Activated CD8-positive, alpha-beta memory T cell treated with anti-CD3 and anti-CD28 coated beads, Interleukin-2, amount 10 ng/mL, durations not matched to agents 7 days and 5 days (primary cell): ENCODE measurements at places on chromosomes 4 and X.
A peak's percentile ranks its signal among the peaks of the same experiment; 100 is the strongest.

DNA sequence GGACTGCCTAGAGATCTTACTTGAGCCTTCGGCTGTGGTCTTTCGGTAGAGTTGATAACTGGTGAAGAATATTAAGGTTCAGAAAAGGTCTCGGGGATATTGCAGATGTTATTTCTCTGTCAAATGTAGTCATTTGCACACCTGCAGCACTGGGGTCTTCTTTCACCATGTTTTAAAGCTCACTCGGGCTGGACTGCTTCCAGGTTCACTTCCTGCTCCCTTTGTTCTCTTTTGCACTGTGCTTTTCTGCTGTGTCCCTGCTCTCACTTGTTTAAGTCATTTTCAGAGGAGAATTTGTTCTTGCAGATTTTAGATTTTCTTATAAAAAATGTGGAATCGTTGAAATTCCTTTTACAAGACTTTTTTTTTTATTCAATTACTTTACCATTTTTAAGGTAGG, 68.5 kb downstream of the BMPR1B start:
- DNase-seq, result no peak

DNA sequence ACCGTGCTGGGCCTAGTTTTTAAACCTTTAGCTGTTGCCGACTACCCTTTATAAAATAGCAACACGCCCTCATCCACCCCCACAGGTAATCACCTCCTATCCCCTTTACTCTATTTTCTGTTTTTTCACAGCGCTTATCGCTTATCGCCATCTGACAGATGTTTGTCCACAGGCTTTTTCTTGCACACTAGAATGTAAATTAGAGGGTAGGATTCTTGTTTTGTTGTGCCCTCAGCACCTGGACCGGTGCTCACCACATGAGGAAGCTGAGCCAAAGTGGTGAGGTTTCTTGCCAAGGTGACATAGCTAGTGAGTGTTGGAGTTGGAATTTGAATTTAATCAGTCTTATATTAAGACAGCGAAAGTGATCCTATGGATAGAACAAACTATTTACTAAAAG, 2.9 kb upstream of the RBBP7 start:
- DNase-seq, result no peak

GRCh38 chrX:42460706-42461105, 317.3 kb downstream of the PPP1R2C start:
- DNase-seq, result no peak

GRCh38 chrX:20173313-20173712, 31.7 kb upstream of the EIF1AX start:
- DNase-seq, result no peak

GRCh38 chr4:83639849-83640493, 104.1 kb downstream of the GPAT3 start:
- DNase-seq, result peak; percentile 67

DNA sequence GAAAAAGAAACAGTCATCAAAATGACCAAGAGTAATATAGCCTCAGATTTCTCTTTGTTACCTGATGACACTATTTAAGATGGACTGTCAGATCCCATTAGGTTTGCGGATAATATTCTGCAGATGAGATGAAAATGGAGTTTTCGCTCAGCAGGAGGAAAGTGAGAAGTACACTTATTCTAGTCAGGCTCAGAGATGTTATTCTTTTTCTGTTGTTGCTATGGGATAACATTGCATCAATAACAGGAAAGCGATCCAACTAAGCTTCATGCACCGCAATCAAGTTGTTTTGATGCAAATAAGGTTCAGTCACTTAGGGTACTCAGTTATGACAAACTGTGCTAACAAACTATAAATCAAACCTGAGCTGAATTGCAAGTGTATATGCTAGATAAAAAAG, 415.0 kb downstream of the CCSER1 start:
- no peak for DNase-seq

DNA sequence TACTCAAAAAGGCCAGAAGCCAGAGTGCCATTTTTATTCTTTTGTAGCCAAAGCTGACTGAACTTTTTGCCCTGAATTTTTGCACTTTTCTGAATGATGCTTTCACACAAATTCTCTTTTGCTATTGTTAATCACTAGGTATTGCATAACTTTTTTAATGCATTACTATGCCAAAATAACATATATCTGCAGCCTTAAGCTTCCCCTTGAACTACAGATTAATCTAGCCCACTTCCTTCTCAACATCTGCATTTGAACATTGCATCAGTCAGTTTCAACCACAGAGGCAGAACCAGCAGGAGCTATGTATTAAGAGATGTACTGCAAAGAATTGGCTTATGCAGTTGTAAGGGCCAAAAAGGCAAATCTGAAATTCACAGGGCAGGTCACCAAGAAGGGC, 197.6 kb upstream of the GYPA start:
- DNase-seq, result no peak

- DNase-seq, result no peak
Observed at GRCh38 chr4:38278255-38278654, 318.1 kb downstream of the PTTG2 start.

GRCh38 chr4:4720646-4721045, 138.8 kb upstream of the MSX1 start:
- DNase-seq, result no peak

DNA sequence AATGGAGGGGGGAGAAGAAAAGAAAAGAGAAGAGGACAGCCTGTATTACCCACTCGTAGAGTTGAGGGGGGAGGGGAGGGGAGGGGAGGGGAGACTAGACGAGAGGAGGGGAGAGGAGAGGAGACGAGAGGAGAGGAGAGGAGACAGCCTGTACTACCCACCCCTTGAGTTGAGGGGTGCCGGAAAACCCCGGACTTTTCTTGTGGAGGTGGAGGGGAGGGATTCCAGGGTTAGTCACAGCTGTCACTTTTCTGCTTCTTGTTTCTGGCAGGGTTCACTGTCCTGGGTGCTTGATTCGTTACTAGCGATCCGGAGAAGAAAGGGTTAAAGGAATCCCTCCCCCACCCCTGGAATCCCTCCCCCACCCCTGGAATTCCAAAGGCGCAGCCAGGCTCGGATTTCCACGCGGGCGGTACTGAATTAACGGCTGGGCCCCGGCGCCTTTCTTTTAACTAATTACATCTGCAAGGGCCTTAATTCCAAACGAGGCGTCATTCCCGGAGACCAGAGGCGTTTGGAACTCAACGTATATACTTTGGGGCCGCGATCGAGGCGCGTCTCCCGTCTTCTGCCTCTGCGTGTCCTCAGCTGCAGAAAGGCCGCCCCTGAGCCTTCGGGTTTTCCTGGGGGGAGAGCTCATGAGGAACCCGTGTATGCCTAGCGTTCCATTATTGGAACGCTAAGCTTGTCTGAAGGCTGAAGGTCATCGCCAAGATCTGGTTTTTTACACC, 20.1 kb upstream of the CSF2RA start:
- DNase-seq, result no peak

- DNase-seq, result no peak
Observed at GRCh38 chrX:48532161-48532560, 7.4 kb upstream of the TBC1D25 start.

DNA sequence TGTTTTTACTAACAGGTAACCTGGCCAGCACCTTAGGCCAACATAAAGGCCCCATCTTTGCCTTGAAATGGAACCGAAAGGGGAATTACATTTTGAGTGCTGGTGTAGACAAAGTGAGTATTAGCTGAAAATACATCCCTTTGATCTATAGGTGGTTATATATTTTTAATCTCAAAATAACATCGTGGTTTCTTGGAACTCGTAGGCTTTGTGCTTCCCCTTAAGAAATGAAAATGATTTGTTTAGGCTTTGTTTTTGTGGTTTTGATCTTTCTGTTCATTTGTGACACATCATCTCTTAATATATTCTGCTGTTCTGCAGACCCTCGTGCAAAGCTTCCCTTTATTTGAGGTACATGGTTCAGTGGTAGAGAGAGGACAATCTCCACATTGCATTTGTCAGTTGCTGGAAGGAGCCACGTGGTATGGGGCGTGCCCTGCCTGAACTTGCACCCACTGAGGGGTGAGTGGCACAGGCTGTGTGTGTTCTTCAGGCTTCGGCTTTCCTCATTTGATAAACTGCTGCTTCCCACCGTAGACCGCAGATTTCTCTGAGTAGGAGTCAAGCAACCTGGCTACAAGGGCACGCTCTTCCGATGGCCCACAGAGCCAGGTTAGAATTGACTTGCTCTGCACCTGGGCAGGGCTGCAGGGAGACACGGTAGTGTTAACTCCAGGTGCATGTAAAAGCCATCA, 72.2 kb downstream of the GPR143 start:
- DNase-seq, result no peak

- DNase-seq, result peak; percentile 70
Observed at GRCh38 chrX:97563531-97564133, 679.9 kb downstream of the RPA4 start.

GRCh38 chr4:168715896-168716295, 219.0 kb downstream of the PALLD start:
- DNase-seq, result no peak

- no peak for DNase-seq
Observed at GRCh38 chrX:154025230-154025629, 5.5 kb upstream of the IRAK1 start.

DNA sequence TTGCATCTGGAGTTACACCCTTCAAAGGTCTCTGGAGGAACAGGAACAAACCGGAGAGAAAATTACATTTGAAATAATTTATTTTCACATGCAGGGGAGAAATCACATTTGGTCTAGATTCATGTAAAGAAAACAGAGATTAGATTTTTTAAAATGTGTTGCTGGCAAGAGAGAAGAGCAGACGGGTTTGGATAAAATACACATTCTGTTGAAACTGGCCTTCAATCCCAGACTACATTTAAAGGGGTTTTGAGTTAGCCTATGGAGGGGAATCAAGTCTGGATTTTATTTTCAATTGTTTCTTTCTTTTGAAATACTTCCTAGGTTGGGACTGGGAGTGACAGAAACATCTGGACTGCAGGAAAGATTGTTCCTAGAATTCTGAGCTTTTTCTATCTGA, 180.8 kb downstream of the NHS start:
- DNase-seq, result no peak

GRCh38 chrX:107429090-107429489, 20.4 kb upstream of the FRMPD3 start:
- DNase-seq, result no peak
